ENCODE measurements at places on chromosomes 3 and 15.
A peak's percentile ranks its signal among the peaks of the same experiment; 100 is the strongest.

DNA sequence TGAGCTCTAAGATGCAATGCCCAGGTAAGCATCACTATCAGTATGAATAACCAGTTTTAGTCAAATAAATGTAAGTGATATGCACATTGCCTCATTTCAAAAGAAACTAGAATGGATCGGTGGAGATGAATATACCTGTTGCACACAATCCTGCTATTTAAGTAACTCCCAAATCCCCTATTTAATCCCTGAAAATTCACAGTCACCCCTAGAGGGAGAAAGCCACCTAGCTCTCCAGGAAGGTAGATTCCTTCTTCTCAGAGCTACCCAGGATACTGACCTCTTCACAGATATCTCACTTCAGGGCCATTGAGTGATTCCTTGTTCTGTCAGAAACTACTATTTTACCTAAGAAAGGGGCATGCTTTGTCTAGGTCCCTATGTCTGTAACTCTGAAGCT, 11.7 kb downstream of the LSAMP start:
- DNase-seq = no peak

GRCh38 chr3:143619231-143619630, 229.0 kb downstream of the SLC9A9 start:
- no peak for DNase-seq

DNA sequence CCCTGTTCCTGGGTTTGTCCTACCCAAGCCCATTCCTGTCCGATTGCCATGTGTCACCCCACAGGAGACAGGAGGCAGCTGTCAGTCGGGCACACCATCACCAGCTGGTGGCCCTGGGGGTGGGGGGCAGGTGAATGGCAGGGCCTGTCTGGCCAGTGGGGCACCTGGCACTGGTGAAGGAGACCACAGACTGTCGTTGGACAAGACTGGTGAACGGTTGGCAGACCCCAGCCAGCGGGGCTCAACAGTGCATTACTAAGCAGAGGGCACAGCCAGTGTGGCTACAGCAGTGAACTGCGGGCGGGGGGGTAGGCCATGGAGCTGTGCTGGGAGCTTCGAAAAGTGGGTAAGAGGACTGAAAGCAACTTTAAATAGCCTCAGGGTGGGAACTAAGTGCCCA, 2.1 kb downstream of the SEMA7A start:
- DNase-seq = no peak

DNA sequence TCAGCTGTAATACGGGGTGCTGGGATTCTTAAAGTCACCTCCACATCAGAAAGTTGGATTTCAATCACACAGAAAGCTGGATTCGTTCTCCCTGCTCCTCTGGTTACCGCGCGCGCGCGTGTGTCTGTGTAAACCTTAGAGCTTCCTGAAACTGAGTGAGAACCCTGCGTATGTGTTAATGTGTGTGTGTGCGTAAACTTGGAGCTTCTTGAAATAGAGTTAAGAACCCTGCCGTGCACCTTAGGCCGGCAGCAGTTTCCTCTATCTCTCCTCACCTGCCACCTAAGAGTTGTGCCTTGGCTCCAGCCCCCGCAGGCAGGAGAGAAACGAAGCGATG, 531 bp downstream of the LZTFL1 start:
- peak; percentile 15 for DNase-seq
